ENCODE measurements at places on chromosomes 12 and 14.

DNA sequence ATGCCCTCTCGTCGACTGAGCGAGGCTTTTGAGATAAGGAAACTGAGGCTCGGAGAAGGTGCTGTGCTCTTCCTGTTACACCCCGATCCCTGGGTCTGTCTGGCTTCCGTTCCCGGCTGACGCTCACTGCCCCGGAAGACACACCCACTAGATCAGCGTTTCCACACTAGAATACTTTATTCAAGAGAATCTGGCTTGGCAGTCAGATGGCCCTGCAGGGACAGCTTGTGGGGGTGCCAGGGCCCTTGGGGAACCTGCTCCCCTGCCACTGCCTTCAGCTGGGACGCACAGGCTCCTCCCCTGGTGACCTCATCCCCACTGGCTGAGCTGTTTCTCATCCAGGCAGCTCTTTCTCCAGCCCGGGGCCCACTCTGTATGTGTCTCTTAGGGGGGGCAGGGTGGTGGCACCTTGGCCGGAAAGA, 13.7 kb downstream of the PGF start:
- peak; percentile 43 for DNase-seq

GRCh38 chr12:99959549-99960170, 25.1 kb downstream of the ANKS1B start:
- no peak for DNase-seq

GRCh38 chr14:75487155-75487671, 35.1 kb upstream of the BATF start:
- DNase-seq: no peak

DNA sequence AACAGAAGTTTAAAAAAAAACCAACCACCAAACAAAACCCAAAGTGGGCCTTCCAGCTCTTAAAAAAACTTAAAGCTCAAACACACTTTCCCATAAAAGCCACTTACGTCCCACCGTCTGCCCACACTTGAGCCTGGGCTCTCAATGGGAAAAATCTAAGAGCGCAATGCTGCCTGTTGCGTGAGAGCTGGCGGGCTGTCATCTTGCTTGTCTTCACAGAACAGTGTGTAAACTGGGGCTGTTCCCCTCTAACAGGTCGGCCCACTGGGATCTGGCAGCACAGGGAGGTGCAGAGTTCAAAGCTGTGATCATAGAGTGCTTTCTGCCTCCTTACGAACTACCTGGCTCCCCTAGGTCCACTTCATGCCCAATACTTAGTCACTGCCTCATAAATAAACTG, 80.0 kb downstream of the DICER1 start:
- no peak for DNase-seq

DNA sequence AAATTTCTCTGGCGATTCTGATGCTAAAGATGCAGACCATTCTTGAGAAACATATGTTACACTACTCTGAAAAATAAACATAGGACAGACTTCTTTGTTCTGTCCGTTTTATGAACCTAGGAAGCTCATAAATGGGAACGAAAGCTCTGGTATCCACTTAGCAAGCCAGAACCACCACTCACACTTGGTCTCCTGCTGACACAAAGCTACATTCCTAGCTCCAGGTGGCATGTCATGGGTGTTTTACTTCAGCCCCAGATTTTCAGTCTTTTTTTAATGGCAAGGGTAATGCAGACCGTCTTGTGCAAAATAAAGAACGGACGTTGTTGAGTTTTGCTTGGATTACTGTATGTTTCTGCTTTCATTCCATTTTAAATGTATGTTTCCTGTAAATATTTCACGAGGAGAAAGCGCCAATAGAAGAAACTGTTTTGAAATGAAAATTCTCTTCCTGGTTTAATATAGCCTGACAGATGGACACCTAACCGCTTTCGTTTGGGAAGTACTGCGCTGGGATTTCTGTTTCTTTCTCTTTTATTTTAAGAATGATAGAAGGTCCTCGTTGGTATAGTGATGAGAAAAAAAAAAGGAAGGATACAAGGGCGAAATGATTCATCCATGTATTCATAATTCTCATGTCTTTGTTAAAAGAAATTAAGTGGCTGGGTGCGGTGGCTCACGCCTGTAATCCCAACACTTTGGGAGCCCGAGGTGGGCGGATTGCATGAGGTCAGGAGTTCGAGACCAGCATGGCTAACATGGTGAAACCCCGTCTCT, 871 bp upstream of the COQ5 start:
- DNase-seq: peak; percentile 42

DNA sequence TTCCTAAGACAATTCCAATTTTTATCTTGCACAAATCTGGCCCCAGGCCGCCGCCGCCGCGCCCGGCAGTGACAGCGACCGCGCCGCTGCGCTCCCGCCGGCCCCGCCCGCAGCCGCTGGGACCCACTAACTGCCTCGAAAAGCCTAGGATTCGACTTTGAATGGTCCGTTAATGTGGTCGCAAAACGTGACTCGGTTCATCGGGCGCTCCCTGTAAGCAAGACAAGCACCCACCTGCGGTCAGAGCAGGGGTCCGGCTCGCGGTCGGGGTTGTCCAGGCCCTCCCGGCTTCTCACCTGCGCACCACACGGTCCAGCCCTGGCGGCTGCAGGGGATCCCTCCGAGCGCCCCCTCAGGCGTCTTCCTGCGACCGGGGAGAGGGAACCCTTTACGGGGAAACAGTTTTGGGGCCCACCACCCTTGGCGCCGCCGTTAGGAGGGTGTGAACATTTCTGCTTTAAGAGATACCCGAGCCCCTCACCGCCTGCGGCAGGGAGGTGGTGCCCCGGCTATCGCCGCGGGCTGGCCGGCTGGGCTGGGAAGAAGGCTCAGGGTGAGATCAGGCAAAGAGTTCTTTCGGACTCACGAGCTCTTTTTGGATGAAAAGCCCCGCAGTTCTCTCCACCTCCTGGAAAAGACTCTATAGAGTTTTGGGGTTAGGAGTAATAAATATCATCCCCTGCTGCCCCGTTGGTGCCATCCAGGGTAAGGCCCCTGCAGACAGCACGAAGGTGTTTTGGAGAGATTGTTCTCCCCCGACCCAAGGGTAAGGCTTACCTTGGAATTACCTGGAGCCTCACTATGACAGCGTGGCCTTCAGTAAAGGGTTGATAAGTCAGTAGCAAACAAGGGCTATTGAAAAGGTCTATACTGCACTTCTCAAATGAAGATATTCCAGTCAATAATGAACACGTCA, 13.6 kb upstream of the FOXJ2 start:
- no peak for DNase-seq

DNA sequence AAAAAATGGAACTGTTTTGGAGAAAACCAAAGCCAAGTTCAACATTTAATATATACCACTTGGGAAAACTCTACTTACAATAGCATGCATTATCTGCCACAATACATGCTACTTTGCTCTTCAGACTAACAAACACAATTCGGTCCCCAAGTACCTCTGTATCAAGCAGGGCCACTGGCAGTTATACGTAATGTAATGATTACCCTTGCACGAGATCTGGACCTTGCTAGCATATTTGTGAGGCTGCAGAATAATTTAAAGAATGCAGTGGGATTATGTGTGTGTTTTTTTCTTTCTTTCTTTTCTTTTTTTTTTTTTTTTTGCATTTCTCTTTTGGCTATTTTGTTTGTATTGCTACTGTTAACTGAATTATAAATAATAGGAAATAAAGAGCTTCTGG, 22.8 kb upstream of the PYGL start:
- no peak for DNase-seq

DNA sequence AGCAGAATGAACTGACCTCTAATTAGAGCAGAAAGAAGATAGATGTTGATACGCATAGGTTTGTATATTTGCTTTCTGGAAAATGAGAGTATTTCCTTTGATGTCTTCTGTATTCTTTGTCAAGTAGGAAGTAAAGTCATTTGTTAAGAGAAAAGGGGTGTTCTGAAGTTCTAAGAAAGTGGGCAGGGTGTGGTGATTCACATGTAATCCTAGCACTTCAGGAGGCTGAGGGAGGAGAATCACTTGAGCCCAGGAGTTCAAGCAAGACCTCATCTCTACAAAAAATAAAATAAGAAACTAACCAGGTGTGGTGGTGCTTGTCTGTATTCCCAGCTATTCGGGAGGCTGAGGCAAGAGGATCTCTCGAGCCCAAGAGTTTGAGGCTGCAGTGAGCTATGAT, 2.8 kb downstream of the RHNO1 start:
- no peak for DNase-seq

DNA sequence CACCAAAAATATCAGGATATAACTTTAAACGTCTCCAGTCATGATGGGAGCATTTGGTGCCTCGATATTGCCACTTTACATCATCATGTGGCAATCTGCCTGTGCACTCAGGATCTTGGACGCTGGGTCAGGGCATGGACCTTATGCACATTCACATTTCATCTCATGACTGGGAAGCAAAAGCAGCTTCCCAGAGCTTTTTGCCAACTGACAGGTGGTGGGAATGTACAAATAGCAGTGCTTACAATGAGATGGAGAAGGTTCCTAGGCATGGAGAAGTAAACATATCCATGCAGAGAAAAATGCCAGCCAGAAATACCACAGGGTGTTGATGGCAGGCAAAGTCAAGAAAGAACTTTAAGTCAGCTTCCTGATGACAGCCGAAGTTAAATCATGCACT, 30.3 kb downstream of the EFCAB11 start:
- DNase-seq: no peak

- peak; percentile 66 for DNase-seq
Measured at GRCh38 chr12:127162902-127163301, 1104.1 kb upstream of the TMEM132C start.

- peak; percentile 43 for DNase-seq
Measured at GRCh38 chr12:102454808-102455760, 25.3 kb downstream of the IGF1 start.

DNA sequence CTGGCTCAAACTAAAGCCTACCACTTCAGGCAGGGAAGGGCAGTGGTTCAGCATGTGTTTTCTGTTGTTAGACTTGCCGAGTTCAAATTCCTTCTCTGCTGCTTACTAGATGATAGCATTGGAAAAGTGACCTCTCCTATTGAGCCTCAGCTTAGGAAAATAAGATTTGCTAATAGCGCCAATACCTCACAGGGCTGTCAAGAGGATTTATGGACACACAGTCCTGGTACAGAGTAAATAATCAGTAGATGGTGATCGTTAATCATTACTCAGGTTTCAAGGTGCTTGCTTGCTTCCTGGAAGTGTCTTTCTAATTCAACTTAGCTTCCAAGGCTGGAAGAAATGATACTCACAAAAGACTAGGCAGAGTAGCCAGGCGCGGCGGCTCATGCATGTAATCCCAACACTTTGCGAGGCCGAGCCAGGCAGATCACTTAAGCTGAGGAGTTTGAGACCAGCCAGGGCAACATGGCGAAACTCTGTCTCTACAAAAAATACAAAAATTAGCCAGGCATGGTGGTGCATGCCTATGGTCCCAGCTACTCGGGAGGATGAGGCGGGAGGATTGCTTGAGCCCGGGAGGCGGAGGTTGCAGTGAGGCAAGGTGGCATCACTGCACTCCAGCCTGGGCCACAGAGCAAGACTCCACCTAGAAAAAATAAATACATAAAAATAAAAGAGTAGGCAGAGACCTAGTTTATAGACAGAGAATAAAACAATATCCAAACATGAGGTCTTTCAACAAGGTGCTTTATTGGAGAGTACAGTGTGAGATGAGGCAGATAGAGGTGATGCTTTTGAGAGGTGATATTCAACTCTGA, 6.0 kb downstream of the PLA2G1B start:
- DNase-seq: no peak

GRCh38 chr14:82438436-82438835, 904.8 kb upstream of the SEL1L start:
- DNase-seq: no peak

DNA sequence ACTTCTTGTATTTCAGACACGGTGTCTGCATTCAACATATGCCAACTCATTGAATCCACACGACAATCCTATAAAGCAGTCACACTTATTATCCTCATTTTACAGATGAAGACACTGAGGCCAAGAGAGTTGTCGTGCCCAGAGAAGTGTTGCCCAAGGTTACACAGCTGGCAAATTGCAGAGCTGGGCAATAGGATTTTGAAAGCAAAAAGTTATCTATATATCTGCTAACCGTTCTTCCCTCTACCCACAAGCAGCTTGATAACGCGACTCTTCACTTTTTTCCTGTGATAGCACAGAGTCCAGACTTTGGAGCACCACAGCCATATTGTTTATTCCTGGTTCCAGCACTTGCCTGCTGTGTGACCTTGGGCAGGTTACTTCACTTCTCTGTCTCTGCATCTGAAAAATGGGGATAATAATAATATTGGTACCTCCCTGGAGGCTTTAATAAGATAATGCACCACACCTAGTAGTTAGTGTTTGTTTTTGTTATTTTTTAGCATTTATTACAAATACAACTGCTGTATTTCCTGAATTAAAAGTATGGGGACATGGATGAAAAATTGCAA, 82.2 kb downstream of the CHST11 start:
- DNase-seq: no peak

GRCh38 chr14:32256576-32256975, 53.5 kb upstream of the RNU6-8 start:
- DNase-seq: no peak

GRCh38 chr14:51780741-51781140, 79.7 kb upstream of the GNG2 start:
- DNase-seq: peak; percentile 34

GRCh38 chr12:56716933-56717880, 7.9 kb downstream of the NACA start:
- no peak for DNase-seq

DNA sequence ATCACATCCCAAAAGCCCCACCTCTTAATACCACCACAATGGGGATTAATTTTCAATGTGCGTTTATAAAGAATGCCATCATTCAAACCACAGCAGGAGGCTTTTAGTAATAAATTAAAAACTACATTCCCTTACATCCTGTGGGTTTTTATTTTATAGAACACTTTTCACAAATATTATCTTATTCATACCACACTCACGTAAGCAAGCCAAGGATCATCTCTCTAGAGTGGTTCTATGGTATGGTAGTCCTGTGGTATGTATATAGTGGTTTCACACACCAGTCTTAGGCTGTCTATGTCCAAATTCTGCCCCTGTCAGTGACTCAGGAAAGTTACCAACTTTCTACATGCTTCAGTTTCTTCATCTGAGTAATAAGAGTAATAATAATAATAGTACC, 100.2 kb downstream of the GALC start:
- DNase-seq: no peak

DNA sequence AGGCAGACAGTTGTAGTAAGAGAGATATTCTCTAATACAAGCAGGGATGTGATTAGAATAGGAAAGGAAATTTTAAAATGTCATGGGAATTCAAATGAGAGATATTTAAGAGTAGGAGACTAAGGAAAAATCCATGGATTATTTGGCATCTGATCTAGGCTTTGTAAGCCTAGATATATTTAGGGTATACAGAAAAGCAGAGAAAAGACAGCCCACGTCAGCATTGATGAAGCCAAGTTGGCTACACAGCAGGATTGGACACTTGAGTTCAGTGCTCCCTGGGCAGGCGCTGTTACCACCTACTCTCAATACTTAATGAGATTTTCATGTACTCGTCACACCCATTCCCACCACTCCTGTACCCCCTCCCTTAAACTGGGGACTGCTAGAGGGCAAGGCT, 1.7 kb upstream of the KCNJ8 start:
- no peak for DNase-seq

GRCh38 chr14:31530136-31530535, 31.1 kb upstream of the NUBPL start:
- DNase-seq: no peak

DNA sequence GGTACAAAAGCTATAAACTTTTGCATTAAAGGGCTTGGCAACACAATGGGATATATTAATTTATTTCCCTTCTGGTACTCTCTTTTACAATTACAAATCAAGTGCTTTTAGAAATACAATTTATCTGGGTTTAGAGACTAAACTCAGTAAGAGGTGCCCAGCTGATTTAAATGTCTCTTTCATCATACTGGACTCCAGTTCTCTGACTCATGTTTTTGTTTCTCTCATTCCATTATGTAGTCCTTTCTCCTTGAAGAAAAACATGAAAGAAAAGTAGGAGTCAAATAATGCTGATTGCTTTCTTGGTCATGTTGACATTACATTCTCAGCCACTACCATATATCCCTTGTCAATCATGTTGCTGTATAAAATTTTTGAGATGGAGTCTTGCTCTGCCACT, 36.3 kb upstream of the CFL2 start:
- DNase-seq: peak; percentile 21

Data from HFFc6 (cell line).